ENCODE measurements at places on chromosomes 7 and 10.

DNA sequence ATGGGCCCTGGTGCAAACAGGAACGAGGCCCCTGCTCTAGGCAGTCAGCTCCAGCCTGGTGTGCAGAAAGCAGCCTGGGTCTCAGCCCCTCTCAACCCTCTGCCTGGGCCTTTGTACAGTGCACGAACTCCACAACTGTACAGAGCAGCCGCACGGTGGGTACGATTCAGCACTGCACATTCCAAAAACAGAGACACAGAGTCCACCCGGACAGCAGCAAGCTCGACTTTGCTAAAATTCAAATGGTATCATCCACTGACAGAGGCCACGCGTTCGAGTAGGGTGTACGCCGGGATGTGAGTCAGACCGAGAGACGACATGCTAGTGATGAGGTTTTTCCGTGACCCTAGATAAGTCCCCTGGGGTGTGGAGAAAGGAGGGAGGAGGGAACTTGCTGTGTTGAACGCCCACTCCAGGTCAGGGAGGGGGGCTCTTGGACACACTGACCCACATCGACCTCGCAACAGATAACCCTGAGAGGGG, 65.6 kb upstream of the PDGFA start:
- H3K27ac ChIP-seq: peak overlapping the region; percentile 95
- peak; percentile 66 for DNase-seq
- H3K27me3 ChIP-seq: no peaks in the 10 kb centered on the region
- H3K4me3 ChIP-seq: peak overlapping the region; percentile 85

DNA sequence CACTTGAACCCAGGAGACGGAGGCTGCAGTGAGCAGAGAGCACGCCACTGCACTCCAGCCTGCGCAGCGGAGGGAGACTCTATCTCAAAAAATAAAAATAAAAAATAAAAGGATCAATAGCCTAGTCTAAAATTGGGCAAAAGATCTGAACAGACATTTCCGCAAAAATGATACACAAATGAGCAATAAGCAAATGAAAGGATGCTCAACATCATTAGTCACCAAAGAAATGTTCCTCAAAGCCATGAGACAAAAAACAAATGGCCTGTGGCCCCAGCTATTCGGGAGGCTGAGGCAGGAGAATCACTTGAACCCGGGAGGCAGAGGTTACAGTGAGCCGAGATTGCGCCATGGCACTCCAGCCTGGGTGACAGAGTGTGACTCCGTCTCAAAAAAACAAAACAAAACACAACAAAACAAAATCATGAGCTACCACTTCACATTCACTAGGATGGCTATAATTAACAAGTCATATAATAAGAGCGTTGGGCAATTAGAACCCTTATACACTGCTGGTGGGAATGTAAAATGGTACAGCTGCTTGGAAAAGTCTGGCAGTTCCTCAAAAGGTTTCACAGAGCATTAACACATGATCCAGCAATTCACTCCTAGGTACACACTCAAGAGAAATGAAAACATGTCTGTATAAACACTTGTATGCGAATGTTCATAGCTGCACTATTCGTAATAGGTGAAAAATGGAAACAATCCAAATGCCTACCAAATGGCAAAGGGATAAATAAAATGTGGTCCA, 3.1 kb downstream of the DAGLB start:
- H3K4me3 ChIP-seq: no peak overlapping the region
- H3K27ac ChIP-seq: no peak overlapping the region
- peaks cover 26% of the 10 kb centered on the region for H3K4me1 ChIP-seq
- no peaks in the 10 kb centered on the region for H3K27me3 ChIP-seq
- no peak for DNase-seq
- peaks cover 42% of the 10 kb centered on the region for H3K36me3 ChIP-seq

DNA sequence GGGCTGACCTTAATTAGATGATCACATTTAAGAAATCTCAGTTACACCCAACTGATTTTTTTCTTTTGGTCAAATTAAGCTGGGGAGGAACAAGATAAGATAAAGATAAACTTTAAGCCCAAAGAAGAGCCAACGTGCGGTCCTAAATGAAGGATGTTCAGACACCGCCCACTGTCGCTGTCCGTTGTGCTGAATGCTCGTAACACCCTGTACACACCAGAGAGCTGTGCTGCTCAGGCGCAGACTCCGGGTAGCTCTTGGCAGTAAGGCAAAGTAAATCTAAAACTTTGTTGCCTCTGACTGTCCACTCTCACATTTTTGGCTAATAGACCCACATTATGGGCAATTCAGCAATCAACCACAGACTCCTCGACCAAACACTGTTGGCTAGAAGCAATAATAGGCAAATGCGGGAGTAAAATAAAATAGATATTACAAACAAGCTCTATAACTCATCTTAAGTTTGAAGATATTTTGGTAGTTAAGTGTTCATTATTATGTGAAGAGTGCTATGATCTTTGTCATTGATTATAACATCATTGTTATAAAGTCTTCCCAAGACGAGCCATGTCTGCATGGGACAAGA, 57.1 kb downstream of the PLPP4 start:
- H3K4me1 ChIP-seq: no peaks in the 10 kb centered on the region
- no peaks in the 10 kb centered on the region for H3K36me3 ChIP-seq
- DNase-seq: no peak
- H3K4me3 ChIP-seq: no peak overlapping the region
- H3K27ac ChIP-seq: no peak overlapping the region

DNA sequence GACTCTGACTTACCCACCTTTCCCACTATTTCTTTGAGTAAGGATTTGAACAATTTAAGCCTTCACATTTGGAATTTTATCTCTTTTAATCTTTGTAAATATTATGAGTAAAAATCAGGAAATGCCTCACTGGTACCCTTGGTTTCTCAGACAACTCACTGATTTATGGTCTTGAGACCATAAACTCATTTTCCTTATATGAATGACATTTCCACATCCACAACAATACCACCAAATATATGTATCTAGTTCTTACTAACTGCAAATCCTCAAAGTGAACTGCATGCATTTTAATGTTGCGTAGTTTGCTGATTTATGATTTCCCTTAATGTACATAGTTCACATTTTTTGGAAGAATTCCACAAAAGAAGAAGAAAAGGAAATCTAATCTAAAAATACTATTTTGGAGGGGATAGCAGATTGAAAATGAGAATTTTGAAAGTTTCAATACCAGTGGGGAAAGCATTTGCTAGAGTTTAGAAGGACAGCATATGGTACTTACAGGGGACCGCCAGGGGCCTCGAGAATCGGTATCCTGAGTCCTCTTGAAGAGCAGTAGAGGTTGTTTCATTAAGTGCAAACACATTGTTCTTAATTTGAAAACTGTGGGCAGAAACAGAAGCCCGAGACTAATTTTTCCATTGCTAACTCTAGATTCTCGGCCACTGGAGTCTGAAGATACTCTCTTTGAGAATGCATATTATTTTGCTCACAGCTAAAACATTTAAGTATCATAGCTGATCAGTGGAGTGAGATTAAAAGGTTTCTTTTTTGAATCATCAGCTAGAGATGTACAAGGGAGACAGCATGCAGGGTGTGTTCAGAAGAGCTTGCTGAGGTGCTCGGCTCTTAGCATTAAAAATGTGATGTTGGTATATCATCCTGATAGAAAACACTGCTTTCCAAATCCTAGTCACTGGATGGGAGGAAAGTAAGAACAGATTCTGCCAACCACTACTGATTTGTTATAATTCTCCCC, 964.0 kb downstream of the GATA3 start:
- H3K4me1 ChIP-seq: peaks cover 72% of the 10 kb centered on the region
- H3K27ac ChIP-seq: peak overlapping the region; percentile 94
- DNase-seq: no peak
- no peaks in the 10 kb centered on the region for H3K27me3 ChIP-seq

GRCh38 chr10:104300002-104300735, 31.2 kb downstream of the GSTO2 start:
- peaks cover 37% of the 10 kb centered on the region for H3K4me1 ChIP-seq
- H3K36me3 ChIP-seq: peaks cover 14% of the 10 kb centered on the region
- no peaks in the 10 kb centered on the region for H3K27me3 ChIP-seq
- H3K4me3 ChIP-seq: no peak overlapping the region
- no peak for DNase-seq

DNA sequence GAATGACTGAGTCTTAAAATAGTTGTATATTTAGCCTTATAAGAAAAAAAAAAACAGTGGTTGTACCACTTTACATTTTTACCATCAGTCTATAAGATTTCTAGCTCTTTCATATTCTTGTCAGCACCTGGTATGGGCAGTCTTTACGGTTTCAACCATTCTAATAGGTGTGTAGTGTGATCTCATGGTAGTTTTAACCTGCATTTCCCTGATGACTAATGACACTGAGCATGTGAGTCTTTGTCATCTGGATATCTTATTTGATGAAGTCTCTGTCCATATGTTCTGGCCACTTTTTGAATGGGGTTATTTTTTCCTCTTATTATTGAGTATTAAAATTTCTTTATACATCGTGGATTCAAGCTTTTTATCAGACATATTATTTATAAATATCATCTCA, 365.3 kb upstream of the IGFBP3 start:
- no peak overlapping the region for H3K27ac ChIP-seq
- no peak overlapping the region for H3K4me3 ChIP-seq
- H3K4me1 ChIP-seq: no peaks in the 10 kb centered on the region
- DNase-seq: no peak
- H3K27me3 ChIP-seq: no peaks in the 10 kb centered on the region
- H3K36me3 ChIP-seq: no peaks in the 10 kb centered on the region

DNA sequence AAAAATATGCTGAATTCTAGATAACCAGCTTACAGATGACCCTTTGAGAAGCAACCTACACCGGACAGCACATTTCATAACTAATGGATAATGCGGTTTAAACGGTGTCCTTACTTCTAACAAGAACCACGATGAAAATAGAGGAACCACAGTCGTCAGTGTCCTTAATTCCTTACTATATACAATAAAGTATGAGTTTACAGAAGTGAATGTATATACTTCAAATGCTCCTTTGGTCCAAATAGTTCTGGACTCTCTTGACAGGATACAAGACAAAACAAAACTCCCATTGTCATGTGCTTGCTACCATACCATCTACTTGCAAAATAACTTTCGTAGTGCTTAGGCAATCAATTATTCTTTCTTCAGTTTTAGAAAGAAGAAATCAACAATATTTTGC, 2.4 kb downstream of the NAMPT start:
- H3K4me3 ChIP-seq: peak overlapping the region; percentile 97
- peaks cover 64% of the 10 kb centered on the region for H3K36me3 ChIP-seq
- H3K27me3 ChIP-seq: no peaks in the 10 kb centered on the region
- DNase-seq: no peak
- peaks cover 58% of the 10 kb centered on the region for H3K4me1 ChIP-seq

DNA sequence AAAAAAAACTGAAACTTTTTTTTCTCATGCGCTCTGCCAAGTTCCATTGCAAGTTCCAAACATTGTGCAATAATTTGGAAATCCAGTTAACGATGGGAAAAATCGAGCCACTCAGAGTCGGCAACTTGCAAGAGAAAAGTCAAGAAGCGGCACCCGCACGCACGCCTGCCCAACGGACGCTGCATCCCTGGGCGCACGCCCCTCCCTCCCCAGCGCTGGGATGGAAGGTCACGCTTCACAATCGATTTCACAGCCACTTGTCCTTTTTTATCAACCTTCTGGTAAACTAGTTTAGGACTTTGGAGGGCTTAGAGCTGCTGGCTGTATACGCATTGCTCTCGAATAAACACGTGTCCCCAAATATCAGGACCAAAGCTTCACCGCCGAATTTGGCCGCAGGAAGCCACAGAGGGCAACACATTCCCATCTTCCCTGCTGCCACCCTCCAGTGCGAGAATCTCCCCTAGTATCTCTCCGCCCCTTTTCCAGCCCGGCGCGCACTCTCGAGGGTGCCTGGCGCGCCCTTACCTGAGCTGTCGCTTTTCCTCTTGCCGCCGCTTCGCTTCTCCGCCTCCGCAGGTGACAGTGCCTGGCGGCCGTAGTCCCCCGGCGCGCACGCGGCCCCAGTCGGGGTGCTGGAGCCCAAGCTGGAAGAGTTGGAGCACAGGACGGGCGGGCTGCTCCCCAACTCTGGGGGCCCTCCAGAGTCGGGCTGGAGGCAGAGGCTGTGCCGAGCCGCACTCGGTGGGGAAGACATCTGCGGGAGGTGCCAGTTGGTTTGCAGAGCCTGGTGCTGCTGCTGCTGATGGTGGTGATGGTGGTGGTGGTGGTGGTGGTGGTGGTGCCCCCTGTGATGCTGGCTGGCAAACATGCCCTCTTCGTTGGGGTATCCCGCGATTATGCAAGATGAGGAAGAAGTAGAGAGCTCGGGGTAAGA, 857 bp downstream of the MEOX2 start:
- no peak overlapping the region for H3K4me3 ChIP-seq
- DNase-seq: no peak
- no peak overlapping the region for H3K27ac ChIP-seq
- no peaks in the 10 kb centered on the region for H3K4me1 ChIP-seq
- peaks cover 41% of the 10 kb centered on the region for H3K27me3 ChIP-seq

DNA sequence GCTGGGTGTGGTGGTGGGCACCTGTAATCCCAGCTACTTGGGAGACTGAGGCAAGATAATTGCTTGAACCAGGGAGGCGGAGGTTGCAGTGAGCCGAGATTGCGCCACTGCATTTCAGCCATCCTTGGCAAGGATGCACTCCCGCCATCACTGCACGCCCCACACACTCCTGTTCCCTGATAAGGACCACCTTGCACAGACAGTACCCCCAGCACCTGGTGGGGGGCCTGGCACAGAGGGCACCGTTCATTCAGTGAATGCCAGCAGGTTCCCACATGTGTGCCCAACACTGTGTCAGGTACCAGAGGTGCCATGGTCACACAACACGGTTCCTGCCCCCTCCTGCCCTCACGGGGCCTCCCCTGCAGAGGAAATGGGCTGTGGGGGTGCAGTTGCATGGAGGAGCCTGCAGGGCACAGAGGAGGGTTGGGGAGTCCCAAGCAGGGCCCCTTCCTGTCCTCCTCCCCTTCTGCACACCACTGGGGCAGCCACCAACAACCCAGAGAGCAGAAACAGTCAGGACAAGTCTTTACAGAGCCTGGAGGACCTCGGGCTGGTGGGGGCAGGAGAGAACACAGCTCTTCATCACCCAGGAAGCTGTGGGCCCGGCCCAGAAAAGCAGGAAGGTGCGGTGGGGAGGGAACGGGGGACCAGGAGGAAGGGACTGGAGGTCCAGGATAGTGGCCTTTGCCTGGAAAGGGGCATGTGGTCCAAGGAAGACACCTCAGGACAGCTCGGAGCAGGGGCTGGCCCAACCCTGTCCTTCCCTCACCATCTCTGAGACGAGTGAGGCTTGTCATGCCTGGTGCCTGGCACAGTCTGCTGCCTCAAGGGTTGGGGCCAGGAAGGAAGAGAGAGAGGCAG, 7.1 kb downstream of the CRYGN start:
- peaks cover 34% of the 10 kb centered on the region for H3K4me1 ChIP-seq
- no peaks in the 10 kb centered on the region for H3K36me3 ChIP-seq
- peak; percentile 48 for DNase-seq
- peaks cover 1% of the 10 kb centered on the region for H3K27me3 ChIP-seq
- H3K4me3 ChIP-seq: peak overlapping the region; percentile 14

GRCh38 chr7:46257761-46258448, 336.8 kb upstream of the IGFBP3 start:
- H3K4me3 ChIP-seq: no peak overlapping the region
- no peak for DNase-seq
- no peaks in the 10 kb centered on the region for H3K36me3 ChIP-seq
- no peaks in the 10 kb centered on the region for H3K27me3 ChIP-seq
- no peaks in the 10 kb centered on the region for H3K4me1 ChIP-seq

GRCh38 chr7:425794-426188, 93.9 kb downstream of the PDGFA start:
- H3K4me3 ChIP-seq: no peak overlapping the region
- no peaks in the 10 kb centered on the region for H3K4me1 ChIP-seq
- DNase-seq: no peak

All from activated T-helper 2 cell treated with anti-CD3 and anti-CD28 coated beads, Interferon-gamma antibody, Interleukin-2, Interleukin-4, amounts not matched to agents 10 μg/mL and 5 μg/mL and 100 μg/mL, durations not matched to agents 14 hours and 24 hours and 36 hours (primary cell).